ENCODE measurements at places on chromosomes 2 and 18.

DNA sequence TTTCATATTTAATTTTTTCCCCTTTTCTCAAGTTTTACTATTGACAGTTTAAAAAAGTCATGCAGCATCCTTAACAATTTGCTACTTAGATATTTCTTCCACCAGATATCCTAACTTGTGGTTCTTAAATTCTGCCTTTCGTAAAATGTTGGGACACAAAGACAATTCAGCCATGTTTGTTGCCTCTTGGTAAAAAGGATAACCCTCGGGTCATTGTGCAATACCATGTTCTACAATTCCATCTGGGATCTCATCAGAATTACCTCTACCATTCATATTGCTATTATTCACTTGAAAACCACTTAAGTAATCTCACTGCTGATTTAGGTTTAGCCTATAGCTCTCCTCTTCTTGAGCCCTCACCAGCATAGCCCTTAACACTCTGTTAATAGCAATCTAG is 13.2 kb upstream of the REG1B start:
- DNase-seq = no peak

DNA sequence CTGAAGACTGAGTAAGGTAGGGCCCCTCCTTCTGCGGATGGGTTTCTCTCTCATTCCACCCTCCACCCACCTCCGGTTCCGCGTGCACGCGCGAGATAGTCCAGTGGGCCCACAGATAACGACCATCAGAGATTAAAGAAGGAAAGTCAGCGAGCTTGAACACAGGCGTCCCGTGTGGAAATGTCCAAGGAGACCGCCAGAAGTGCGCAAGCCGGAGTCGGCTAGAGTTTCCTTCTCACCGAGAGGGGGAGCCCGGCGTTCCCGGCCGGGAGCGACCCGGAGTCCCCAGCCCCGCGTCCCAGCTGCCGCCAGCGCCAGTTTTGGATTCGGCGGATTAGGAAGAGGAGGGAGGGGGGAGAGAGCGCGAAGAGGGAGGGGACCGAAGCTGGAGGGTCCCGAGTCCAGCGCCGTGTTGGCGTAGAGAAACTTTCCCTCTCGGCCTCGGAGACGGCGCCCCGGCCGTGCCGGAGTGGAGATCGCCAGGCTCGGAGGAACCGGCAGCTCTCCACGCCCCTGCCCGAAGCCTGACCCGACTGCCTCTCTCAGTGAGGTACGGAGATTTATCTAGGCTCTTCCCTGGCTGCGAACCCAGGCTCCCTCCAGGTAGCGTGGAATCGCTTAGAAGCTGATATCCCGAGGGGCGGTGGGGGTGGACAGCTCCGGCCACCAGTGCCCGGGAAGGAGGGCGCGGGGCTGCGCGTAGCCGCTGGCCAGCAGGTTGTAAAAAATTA is at the start of gene GULP1:
Gene GULP1 (plus strand): TSS at position 258 of the 731 bp plus-strand sequence. CDS start 185,829 bp downstream, outside the sequence.
- DNase-seq = peak; percentile 92

DNA sequence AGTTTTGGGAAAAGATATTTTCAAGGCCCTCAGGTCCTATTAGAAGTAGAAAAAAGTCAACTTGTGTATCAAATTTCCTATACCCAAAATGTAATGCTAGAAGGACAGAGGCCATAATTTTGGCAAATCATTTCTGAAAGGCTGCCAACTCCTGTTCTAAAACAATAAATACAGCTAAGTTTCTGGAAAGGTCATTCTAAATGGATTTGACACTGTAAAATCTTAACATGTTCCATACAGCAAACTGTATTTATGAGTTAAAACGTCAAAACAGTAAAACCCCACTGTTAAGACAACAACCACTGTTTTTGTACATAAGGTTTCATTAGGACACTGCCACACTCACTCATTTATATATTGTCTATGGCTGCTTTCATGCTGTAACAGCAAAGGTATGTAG is 9.7 kb downstream of the FAM98A start:
- DNase-seq = no peak

- DNase-seq = peak; percentile 50
Observed at GRCh38 chr18:79829136-79829854, 31.6 kb downstream of the KCNG2 start.

- no peak for DNase-seq
Observed at GRCh38 chr2:181304011-181304844, 153.0 kb upstream of the ITGA4 start.

DNA sequence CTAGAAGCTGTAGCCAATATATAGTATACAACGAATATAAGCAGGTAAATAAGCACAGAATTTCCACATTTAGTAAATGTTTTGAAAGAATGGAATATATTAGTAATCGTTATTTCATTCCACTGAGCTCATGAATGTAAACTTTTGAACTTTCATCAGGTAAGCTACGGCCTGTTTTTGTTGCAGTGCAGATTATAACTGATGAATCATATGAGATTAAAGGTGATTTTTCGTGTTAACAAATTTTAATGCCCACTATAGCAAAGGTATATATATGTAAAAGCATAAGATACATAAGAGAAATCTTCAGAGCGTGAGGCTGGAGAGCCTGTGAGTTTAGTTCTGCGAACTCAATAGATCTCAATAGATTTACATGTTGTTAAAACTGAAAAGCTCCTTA is 1.1 kb downstream of the SCYGR1 start:
- no peak for DNase-seq

GRCh38 chr2:239756790-239757760 is 268.1 kb downstream of the NDUFA10 start:
- DNase-seq = no peak

- no peak for DNase-seq
Observed at GRCh38 chr2:102080451-102081242, 61.9 kb upstream of the IL1R1 start.

GRCh38 chr2:162217598-162217997 is 25.6 kb downstream of the FAP start:
- no peak for DNase-seq

DNA sequence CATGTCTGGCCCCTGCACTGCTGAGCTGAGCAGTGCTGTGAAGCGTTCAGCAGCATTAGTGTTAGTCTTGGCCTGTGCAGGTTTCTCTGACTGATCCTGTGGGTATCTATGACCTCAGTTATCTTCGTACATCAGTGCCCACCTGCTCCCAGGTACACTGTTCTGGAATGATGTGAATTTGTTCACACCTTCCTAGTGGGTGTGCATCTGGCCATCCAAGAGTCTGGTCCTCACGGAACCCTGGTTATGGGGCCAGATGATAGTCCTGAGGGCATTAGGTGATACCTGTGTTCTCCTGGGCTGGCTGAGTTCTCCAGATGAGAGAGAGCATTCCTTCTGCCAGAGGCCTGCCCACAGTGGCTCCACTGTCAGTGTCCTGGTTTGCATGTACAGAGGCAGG is 57.2 kb downstream of the INPP4A start:
- peak; percentile 50 for DNase-seq

DNA sequence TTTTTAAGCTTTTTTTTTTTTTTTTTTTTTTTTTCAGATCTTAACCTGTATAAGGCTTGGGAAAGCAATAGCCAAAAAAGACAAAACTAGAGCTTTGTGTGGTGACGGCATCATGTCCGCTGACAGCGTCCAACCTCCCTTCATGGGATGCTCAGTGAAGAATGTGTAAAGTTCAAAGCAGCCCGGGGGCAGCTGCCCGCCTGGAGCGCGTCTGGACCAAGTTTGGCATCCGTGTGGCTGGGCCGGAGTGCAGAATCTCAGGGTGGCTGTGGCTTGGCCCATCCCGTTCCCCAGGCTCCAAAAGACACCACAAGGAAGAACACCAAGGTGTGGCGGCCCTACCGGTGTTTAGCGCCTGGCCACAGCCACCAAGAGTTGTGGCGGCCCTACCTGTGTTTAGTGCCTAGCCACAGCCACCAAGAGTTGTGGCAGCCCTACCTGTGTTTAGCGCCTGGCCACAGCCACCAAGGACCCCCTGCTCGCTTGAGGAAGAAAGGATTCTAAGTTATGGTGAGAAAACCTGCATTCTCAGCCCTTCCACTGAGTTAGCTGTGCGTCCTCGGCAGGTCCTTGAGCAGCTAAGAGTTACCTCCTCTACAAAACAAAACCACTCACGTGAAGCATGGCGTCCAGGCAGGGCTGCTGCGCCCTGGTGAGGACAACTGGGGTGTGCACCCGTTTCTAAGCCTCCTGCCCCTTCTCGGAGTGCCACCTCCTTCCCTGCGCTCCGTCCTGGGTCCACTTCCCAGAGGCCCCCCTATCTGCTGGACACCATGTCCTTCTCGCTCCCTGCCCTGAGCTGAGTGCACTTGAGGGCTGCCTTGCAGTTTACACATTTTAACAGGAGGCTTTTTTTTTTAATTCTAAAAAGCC is 103.6 kb upstream of the SALL3 start:
- DNase-seq = no peak

DNA sequence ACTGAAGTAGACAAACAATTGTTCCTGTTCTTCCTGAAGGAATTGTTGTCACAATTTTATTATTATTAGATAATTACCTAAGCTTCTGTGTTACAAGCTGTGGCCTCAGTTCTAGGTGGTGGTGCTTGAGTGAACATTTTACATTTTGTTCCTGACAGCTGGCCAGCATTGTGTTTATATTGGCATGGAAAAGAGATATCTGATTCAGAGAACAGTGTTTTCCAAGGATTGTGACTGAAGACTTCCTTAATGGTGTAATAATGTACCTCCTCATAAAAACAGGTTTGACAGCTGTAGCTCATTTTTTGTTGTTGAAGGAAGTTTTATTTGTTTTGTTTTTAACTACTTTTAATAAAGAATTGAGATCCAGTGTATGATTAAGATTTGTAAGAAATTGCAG is 95.2 kb downstream of the EPB41L5 start:
- DNase-seq = no peak

All from left forelimb (tissue), 1 donor.